Fibroblast of lung (primary cell): ENCODE measurements at places on chromosomes 7 and 10. TPM values are rescaled to one million over a fixed set of nuclear protein-coding genes. Genes with fewer than 3 reads are reported as not detected.

The CCT6A gene
- 172 and 266 TPM in 2 replicates for polyA plus RNA-seq

The MMRN2 gene
- 1.5 and 2.2 TPM in 2 replicates for polyA plus RNA-seq

DNA sequence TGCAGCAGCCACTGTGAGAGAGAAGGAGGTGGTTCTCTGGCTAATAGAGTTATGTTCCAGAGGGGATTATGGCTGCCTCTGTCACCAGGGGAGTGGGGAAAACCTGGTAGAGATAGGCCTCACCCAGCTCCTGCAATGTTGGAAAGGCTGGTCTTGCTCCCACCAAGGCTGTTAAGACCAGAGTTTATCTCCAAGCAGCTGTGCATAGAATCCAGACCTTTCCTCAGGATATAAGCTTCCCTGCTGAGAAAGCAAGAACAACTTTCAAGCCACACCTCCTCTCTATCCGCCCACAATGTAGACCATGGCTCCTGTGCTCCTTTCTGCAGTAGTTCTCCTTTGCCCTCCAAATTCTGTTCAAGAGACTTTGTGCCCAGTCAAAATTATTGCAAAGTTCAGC, 1375.4 kb downstream of the REEP3 start:
- no peak for DNase-seq

- peak; percentile 73 for DNase-seq
These were observed 86.6 kb downstream of the STRA8 start for GRCh38 chr7:135320268-135320667.

- DNase-seq = no peak
These were observed 600.1 kb upstream of the STEAP1 start for GRCh38 chr7:89554209-89554608.

DNA sequence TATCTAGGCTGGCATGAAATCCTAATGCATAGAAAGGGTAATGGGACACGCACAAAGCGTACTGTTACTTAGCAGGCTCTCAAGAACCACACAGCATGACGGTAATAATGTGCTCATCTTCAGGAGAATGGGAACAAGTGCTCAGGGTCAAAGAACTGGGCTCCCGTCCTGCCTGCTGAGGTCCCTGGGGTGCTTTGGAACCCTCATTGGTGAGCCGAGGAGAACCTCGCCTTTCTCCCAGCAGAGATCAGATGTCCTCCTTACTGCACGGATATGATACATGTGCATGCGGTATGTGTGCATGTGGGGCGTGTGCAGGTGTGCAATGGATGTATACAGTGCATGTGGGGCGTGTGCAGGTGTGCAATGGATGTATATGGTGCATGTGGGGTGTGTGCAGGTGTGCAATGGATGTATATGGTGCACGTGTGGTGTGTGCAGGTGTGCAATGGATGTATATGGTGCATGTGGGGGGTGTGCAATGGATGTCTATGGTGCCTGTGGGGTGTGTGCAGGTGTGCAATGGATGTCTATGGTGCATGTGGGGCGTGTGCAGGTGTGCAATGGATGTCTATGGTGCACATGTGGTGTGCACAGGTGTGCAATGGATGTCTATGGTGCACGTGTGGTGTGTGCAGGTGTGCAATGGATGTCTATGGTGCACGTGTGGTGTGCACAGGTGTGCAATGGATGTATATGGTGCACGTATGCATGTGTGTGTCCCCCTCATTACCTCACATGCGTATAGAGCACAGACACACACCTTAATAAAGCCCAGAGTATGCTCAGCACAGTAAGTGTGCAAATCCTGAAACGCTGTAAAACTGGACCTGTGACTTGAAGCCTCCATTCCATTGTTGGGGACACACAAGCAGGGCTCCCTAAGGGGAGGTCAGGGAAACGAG, 336.3 kb downstream of the PTPRN2 start:
- DNase-seq = no peak
